ENCODE measurements at places on chromosomes 12 and 14.

DNA sequence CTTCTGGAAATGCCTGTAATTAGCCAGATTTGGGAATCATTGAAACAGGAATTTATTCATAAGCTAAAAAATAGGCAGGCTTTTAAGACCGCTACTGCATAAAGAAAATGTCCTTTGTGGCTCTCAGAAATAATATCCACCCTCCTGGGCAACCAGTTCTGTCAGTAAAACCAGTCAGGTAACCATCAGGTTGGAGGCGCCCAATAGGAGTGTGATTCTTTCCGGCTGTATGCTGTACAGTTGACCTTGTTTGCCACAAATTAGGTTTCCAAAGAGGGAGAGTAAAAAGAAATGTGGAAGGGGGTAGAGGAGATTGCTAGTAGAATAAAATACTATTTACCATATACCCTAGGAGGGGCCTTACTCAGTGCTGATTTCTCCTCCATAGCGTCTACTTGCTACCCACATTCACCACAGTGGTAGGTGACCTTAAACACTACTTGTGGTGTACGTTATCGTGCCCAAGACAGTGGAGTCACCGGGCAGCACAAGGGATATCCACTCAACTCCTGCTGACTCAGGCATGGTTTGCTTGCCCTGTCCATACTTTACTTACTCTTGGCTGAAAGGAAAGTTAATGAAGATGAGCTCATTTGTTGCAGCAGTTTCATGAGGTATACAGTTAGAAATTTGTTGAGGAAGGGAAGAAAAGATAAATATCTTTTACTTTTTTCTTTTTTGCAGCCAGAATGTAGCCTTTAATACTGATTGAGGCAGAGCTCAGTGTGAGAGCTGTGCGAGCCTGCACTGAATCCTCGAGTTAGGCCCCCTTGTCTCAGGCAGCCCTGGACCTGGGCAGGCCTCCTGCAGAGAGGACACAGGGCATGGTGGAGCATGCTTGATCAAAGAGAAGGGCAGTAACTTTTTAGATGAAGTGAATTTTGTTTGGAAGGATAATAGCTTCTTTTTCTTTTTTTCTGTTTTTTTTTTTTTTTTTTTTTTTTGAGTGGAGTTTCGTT, 76.7 kb downstream of the DIP2B start:
- DNase-seq = no peak

GRCh38 chr14:99689266-99690236, 5.5 kb downstream of the CYP46A1 start:
- DNase-seq = no peak

GRCh38 chr12:112153893-112154219, 28.5 kb downstream of the TRAFD1 start:
- no peak for DNase-seq

GRCh38 chr14:24055971-24056799, 4.4 kb downstream of the CARMIL3 start:
- no peak for DNase-seq

- no peak for DNase-seq
Measured at GRCh38 chr14:33357225-33358010, 418.7 kb downstream of the NPAS3 start.

DNA sequence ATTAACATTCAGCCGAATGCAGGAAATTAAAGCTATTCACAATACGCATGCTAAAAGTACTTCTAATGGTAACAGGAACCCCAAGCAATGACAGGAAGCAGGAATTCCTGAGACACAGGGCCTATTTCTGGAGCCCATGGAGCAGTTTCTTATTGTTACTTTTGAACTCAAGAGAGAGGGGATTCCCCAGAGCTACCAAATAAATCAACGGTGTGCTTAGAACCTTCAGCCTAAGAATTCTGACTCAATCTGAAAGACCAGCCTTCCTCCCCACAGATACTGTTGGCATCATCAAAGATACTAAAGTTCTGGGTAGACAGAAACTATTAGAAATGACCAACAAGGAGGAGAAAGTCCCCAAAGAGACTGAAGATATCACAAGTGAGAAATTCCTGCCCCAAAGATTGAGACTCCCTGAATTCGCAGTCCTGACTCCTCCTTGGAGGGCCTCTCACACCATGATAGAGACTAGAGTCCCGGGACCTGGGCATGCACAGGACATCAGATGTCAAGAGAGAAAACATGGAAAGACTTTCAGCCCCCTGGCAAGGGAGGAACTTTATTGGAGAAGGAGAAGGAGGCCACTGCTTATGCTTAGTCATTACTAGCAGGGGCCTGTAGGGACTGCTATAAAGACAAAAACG, 32.7 kb downstream of the RTRAF start:
- DNase-seq = no peak

GRCh38 chr14:74571441-74571841, 40.6 kb downstream of the LTBP2 start:
- DNase-seq = no peak

- DNase-seq = peak; percentile 60
Measured at GRCh38 chr14:90903101-90903500, 86.9 kb upstream of the TTC7B start.

Data from CD4-positive, alpha-beta memory T cell (primary cell).